ENCODE measurements at places on chromosomes 5 and 9.

GRCh38 chr9:137167747-137168572, 1.9 kb downstream of the LRRC26 start:
- no peak for DNase-seq

DNA sequence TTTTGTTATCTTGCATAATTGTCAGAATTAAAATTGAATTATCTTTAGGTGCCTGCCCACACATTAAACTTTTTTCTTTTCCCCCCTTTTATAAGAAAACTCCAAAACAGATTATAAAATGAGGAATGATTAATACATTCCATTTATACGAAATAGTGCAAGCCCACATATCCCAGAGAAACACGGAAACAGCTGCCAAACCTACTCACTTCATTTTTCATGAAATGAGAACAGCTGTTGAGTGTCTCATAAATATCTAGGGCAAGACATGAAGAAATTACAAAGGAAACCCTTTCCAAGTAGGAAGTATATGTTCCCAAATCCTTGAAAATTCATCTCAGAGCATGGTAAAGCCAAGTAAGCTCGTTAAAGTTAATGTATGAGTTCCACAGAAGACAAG, 459.4 kb upstream of the NMUR2 start:
- DNase-seq = no peak

DNA sequence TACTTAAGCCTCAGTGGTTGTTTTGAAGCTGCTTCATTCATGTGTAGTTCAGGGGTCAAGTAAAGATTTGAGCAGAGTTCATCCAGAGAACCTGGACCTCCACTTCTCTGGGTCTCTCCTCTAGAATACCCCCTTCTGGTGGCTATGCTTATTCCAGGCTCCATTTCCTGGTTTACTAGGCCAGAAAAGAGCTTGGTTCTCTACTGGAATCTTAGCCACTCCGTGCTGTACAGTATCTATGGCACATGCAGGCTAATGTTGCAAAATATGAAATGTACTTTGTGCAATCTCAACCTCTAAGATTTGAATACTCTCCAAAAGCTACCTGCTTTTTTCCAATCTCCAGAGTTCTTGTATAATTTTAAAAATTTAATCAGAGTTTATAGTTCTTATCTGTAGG, 17.4 kb upstream of the ZCCHC9 start:
- DNase-seq = no peak

- no peak for DNase-seq
Observed at GRCh38 chr5:154273963-154274827, 83.7 kb downstream of the GALNT10 start.

DNA sequence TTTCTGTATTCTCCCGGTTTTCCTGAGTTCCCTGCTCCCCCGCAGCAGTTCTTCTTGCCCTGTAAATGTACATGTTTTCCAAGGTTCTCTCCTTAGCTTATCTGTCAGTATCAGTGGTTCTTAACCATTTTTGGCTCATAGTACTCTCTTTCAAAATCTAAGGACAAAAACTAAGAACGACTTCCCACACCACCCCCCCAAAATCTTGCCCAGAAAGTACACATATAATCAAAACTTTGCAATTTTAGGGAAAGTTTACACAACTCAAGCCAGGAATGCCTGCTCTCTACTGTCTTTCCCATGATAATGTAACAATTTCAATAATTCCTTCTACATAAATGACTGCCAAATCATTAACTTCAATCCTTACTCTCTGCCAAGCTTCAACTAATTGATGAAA, 4.5 kb downstream of the DCAF12 start:
- DNase-seq = no peak

DNA sequence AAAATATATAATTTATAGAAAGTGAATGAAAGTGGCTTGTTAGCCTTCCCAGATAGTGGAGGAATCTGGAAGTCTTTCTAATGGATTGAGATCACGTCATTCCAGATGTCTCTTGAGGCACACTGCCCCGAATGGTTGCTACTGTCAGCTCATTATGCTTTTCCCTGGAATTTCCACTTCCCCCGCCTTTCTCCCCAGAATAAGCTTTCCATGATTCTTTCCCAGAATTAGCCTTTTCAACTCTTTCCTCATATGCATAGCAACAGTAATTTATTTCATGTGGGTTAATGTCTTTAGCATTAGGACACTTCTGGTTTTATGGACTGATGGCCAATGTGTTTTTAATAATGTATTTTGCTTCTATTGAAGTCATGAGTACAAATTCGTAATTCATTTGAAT, 81.5 kb downstream of the PALM2AKAP2 start:
- no peak for DNase-seq

DNA sequence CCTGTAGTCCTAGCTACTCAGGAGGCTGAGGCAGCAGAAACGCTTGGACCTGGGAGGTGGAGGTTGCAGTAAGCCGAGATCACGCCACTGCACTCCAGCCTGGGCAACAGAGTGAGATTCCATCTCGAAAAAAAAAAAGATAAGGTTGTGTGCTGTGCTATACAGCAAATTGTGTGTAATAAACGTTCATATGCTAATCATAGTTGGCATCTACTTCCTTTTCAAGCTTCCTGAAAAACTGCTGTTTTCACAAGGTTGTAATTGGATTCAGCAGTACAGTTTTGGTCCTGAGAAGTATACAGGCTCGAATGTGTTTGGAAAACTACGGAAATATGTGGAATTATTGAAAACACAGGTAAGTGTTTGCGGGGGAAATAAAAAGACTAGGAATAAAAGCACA, 25.5 kb downstream of the OTULINL start:
- no peak for DNase-seq

DNA sequence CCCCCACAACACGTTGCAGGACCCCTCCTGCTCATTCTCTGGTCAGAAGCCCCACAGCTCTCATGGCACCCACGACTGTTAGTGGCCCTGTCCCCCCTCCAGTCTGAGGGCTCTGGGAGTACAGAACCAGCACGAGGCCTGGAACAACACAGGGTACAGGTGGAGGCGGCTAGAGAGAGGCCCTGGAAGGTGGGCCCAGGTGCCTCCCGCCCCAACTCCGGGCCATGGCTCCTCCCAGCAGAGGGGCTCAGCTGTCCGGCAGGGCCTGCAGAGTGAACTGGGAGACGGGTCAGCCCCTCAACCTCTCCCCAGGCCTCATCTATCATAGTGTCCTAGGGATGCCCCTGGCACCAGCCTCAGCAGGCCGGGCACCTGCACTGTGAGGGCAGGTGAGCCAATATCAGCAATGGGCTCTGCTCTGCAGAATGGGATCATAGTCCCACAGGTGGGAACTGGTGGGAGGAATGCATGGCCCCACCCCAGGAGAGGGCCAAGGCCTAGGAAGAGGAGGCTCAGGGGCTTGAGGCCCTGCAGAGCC, 58.6 kb downstream of the BARX1 start:
- no peak for DNase-seq

- DNase-seq = no peak
Observed at GRCh38 chr9:78462611-78463010, 165.7 kb downstream of the PSAT1 start.
